Midbrain (tissue), 1 donor: ENCODE measurements at places on chromosomes 4 and X.

DNA sequence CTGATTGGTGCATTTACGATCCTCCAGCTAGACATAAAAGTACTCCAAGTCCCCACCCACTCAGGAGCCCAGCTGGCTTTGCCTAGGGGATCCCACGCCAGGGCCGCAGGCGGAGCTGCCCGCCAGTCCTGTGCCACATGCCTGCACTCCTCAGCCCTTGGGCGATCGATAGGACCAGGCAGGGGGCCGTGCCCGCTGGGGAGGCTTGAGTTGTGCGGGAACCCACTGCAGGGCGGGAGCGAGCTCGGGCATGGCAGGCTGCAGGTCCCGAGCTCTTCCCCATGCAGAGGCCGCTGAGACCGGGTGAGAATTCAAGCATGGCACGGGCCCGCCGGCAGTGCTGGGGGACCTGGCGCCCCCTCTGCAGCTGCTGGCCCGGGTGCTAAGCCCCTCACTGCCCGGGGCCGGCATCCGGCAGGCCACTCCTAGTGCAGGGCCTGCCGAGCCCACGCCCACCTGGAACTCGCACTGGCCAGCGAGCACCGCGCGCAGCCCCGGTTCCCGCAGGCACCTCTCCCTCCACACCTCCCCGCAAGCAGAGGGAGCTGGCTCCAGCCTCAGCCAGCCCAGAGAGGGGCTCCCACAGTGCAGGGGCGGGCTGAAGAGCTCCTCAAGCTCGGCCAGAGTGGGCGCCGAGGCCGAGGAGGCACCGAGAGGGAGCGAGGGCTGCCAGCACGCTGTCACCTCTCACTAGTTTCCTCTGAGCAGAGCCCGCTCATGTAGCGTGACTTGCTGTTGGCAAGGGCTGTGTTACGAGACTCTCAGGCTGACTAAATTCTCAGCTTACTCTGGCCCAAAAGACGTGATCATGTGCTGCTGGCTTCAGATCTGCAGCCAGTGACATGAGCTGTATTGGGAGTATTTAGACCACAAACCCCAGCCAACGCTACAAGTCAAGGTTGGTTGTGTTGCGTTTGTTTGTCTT is 87.5 kb downstream of the TRAPPC11 start:
- DNase-seq = no peak

GRCh38 chr4:42302348-42302747 is 94.9 kb upstream of the SHISA3 start:
- peak; percentile 52 for DNase-seq

DNA sequence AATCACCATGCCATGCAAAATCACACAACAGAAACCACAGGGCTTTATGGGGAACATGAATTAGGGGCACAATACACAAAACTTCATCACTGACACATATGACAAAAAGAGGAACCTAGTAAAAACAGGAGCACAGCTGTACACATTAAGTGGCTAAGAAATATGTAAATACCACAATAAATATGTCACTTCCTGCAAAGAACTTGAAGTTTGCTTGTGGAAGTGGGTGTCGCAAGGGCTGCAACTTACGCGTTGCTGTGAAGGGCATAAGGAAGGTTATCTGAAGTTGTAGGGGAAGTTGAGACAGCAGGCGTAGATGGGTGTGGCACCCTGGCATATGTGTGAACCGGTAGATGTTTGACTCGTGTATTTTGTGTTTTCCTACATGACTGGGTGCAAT is 42.4 kb downstream of the CLCN4 start:
- no peak for DNase-seq

DNA sequence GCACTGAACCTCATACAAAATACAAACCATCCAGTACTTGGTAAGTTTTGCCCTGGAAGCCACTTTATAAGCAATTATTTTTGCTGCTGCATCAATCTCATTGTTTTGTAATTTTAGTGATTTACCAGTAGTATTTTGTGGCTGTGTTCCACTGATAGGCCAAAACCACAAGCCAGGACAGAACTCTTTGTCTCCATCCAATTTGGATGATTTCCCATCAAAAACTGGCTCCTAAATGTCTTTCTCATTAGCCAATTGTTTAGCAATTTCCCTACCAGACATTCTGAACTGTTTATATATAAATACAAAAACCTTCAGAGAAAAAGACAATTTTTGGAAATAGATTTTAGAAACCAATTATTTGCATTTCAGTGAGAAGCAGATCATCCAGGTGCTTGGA is 4.4 kb downstream of the GSPT2 start:
- no peak for DNase-seq

GRCh38 chr4:109548655-109549054 is 11.4 kb upstream of the MCUB start:
- DNase-seq = no peak

DNA sequence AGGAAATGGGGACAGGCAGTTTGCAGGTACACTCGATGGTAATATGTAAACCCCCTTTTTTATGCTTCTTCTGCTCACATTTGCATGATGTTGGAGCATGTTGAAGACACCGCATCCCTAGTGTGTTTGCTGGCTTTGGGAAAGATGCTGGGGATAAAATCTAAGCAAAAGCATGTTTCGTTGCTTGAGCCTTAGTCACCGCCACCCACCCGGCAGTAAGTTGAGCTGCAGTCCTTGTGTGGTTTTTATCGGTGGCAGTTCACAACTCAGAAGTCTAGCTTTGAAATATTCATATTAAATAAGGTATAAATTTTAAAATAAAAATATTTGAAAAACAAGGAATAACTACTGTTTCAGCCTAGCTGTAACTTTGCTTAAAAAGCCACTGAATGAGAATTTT is 21.7 kb upstream of the MND1 start:
- DNase-seq = no peak

DNA sequence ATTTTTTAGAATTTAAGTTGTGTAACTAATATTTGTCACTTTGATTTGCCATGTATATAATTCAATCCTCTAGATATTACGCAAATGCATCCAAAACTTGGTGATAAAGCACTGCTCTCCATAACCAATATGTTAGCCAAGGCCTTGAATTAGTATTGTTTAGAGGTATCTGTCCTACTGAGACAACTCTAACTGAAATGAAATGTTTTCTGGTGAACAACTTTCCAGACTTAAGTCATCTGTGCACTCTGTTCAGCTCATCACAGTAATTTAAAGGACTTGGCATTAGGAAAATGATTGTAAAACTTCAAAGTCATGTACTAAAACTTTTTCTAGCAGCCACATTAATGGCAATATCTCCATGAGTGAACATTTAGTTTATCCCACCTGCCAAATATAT is 73.1 kb downstream of the HPGD start:
- no peak for DNase-seq

DNA sequence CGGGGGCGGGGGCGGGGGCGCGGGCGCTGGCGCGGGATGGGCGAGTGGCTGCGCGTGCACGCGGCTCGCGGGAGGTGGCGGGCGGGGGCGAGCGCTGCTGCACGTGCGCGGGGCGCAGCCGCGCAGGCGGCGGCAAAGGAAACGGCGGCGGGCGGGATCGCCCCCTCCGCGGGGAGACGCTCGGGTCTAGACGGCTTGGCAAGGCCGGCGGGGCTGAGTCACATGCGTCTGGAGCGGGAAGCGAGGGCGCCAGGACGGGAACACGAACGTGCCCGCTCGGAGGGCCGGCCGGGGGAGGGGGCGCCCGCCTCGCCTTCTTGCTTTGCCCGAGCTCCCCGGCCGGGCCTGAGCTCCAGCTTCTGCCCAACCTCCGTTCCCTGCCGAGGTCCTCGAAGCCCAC is 4.3 kb upstream of the HAUS7 start:
- no peak for DNase-seq

DNA sequence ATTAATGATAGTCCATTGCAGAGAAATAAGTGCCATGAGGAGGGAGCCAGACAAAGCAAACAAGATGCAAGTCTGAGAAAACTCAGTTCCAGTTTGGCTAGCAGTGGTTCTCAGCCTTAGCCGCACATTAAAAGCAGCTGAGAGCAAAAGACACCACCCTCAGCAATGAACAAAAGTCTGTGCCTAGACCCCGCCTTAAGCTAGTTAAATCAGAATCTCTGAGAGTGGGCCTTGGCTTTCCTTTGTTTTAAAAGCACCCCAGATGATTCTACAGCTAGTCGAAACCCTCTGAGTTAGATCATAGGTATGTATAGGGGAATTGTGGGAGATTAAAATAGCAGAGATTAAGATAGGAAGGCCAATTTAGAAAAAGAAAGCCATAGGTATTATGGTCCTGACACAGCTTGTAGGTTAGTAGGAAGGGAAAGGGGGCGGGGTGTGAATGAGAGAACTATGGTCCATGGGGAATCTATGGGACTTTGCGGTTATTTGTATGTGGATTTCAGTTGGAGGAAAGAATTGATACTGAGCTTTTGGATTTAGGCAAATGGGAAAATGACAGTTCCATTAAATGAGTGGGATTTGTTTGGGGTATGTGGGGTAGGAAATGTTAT is 12.0 kb downstream of the SPRY1 start:
- DNase-seq = no peak

GRCh38 chr4:76293772-76294171 is 12.8 kb upstream of the STBD1 start:
- DNase-seq = no peak

DNA sequence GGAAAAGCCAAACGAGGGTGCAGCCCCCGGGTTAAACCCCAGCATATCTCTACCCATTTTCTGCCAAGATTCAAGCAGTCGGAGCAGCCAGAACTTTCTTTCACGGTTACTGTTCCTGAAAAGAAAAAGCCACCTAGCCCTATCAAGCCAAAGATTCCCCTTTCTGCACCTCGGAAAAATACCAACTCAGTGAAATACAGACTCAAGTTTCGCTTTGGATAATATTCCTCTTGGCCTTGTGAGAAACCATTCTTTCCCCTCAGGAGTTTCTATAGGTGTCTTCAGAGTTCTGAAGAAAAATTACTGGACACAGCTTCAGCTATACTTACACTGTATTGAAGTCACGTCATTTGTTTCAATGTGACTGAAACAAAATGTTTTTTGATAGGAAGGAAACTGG is 20.0 kb downstream of the FGF5 start:
- DNase-seq = no peak

DNA sequence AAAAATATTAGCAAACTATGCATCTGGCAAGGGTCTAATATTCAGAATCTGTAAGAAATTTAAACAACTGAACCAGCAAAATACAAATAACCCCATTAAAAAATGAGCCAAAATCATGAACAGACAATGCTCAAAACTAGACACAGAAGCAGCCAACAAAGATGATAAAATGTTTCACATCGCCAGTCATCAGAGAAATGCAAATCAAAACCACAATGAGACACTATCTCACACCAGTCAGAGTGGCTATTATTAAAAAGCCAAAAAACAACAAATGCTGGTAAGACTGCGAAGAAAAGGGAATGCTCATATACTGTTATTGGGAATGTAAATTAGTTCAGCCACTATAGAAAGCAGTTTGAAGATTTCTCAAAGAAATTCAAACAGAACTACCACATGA is 201.3 kb upstream of the CPEB2 start:
- no peak for DNase-seq

GRCh38 chr4:100269446-100269845 is 79.2 kb upstream of the DDIT4L start:
- no peak for DNase-seq

GRCh38 chrX:133654811-133655210 is 239.5 kb upstream of the GPC4 start:
- no peak for DNase-seq
